Pancreas (tissue), 10 donors: ENCODE measurements at places on chromosomes 2 and 18. TPM values are rescaled to one million over a fixed set of nuclear protein-coding genes. Genes with fewer than 3 reads are reported as not detected.

Gene ARL4C
- 6.6 TPM for polyA plus RNA-seq

Gene ATOH8
- 8.9 TPM for polyA plus RNA-seq

Gene SCN3A
- polyA plus RNA-seq, result 0.19 TPM

Gene GALNT5
- polyA plus RNA-seq, result not detected

Gene COLEC12
- 0.76 TPM for polyA plus RNA-seq

Gene APCDD1
- 10.2 TPM for polyA plus RNA-seq

Gene ARHGAP15
- 0.80 TPM for polyA plus RNA-seq

Gene FAM110C
- 11.6 TPM for polyA plus RNA-seq

Gene ANKRD62
- 1.6 TPM for polyA plus RNA-seq

Gene FABP1
- polyA plus RNA-seq, result 2.1 TPM

Gene ZBTB14
- 7.7 TPM for polyA plus RNA-seq

Gene SPATS2L
- polyA plus RNA-seq, result 29.0 TPM
